ENCODE measurements at places on chromosomes 2 and 18.

GRCh38 chr2:220509966-220510365 lies 882.5 kb downstream of the SLC4A3 start:
- peak; percentile 85 for DNase-seq

DNA sequence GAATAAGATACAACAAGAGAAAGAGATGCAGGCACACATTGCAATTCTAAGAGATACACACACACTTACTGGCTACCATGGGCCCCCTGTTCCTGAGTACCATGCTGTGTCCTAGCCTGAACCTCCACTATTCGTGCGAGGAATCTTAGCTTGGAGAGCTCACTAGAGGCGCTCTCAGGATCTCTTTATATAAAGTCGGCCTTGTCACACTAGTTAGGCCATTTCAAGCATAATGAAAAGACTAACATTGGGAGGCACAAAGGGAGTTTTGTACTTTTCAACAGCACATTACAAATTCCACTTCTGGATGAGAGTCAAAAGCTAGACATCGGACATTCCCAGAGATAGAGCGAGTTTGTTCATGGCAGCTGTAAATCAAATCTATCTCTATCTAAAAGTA lies 365.2 kb downstream of the DSEL start:
- no peak for DNase-seq

GRCh38 chr18:27848336-27848735 lies 328.6 kb downstream of the CDH2 start:
- no peak for DNase-seq

DNA sequence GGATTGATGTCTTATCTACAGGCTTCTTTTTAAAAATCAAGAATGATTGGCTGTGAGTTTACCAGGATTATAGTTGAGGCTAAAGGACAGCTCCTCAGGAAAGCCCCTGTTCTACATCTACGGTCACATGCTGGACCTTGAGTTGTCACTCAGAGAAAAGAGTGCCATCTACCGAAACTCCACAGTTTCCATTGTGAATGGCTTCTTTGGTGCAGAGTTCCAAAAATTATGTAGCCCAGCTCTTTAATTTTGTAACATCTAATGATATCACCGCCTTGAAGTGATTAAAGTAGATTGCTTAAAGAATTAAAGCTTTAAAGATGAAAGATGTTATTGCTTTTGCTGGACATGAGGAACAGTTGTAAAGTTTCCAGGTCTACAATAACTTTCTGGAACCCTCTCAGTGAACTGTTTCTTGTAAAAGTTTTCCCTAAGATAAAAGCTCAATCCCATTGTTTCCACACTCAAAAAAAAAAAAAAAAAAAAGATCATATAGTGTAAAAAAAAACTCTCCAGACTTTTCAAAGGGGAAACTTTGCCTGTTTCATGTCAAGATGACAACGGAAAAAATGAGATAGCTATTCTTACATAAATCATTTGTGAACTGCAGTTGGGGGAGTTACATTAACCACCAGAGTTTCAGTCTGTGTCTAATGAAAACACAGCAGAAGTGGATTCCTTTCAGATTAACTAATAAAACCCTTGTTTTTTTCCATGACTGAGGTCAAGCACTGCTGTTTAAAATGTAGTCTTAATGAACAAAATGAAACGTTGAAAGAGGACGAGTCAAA lies 4.3 kb downstream of the COL3A1 start:
- no peak for DNase-seq

- peak; percentile 30 for DNase-seq
These were observed 194.9 kb upstream of the BOD1L2 start for GRCh38 chr18:56952026-56952425.

GRCh38 chr2:12317814-12318426 lies 398.8 kb upstream of the TRIB2 start:
- no peak for DNase-seq

GRCh38 chr18:56470406-56471351 lies 167.7 kb downstream of the TXNL1 start:
- no peak for DNase-seq

DNA sequence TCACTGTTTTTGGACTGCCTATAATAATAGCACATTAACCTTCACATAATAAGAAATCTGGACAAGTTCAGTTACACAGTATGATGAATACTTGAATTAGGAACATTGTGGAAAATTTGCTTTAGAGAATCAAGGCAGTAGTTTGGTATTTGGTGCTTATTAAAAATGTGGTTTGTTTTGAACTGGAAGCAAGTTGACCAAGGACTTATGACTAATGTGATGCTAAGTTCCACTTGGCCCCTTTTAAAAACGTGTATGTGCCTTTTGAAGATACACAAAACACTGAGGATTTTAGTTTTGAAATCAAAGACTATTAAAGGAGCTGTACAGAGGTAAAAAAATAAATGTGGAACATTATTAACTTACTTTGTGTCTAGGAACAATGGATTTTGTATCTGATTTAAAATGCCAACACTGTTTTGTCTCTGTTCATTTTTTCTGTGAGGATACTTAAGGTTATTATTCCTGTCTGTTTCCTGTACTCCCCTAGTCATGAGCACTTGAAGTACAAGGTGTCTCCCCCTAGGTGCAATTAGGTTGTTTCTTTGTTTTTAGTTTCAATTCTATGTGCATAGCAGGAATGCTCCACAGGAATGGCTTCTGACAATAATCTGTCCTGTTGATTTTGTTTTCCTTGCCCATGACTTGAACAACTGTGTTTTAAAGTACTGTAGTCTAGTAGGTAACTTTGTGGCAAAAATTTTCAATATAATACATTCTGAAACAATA lies 49.6 kb upstream of the PTH2R start:
- no peak for DNase-seq

- DNase-seq, result no peak
These were observed 60.5 kb downstream of the RIT2 start for GRCh38 chr18:43054815-43055519.

- DNase-seq, result no peak
These were observed 12.7 kb downstream of the RMC1 start for GRCh38 chr18:23515911-23516546.

- no peak for DNase-seq
These were observed 381.9 kb downstream of the PLCL1 start for GRCh38 chr2:198186257-198186656.

DNA sequence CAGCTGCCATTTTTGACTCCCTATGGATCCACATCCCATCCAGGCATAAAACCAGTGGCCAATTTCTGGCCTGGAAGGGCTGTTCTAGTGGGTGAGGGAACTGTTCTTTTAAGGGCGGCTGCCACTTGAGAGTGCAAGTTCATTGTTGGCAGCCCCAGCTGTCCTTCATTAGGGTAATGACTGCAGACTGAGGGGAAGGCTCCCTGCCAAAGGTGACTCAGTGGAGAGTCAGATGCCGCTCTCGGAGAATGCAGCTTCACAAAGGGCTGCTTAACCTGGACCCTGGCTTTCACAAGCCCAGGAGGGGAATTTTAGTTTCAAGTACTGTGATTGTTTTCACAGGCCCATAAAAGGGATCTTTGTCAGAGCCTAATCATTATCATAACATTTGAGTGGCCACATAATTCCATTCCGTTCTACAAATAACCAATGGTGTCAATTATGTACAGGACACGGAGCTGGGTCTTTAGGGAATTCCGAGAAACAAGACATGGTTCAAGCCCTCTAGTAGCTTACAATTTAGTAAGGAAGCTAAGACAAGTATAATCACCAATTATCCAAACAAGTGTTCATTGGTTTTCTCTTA lies 235.7 kb downstream of the CDCA7 start:
- peak; percentile 11 for DNase-seq

- DNase-seq, result no peak
These were observed 44.4 kb downstream of the EXOC6B start for GRCh38 chr2:72781480-72781879.

GRCh38 chr2:64210816-64211215 lies 66.6 kb upstream of the PELI1 start:
- DNase-seq, result no peak

DNA sequence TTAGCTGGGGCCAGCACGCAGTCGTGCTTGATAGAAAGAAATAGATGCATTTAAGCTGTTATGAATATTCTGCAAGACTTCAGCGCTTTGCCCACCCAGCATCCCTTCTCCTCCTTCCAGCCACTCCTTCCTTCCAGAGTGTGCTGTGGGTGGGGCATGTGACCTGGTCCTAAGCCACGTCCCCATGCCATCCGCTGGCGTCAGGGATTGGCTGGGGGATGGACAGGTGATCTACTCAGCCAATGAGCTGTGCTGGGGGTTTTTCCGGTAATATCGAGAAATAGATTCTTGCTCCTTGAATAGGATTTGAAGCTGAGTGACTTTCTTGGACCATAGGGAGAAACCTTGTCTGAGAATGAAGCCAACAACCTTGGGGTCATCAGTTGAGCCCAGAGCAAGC lies 4.8 kb upstream of the ZAP70 start:
- no peak for DNase-seq

GRCh38 chr2:82342356-82342755 lies 2037.8 kb upstream of the LRRTM1 start:
- DNase-seq, result no peak

DNA sequence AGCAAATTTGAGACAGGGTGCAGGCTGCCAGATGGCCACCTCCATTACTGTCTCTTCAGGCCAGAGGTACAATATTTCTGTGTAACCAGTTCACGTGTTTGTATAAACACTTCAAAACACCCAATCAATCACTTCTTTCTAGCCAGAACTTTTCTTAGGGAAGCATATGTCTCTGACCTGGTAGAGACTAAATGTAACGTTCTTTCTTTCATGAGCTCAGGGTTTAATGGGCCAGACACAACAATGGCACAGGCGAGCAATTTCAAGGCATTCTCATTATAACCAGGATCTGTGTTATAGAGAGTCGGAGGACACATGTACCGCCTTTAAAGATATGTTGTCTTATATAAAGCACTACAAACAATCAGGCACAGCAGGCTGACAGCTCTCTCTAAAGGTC lies 1846.4 kb upstream of the PIK3C3 start:
- DNase-seq, result no peak

DNA sequence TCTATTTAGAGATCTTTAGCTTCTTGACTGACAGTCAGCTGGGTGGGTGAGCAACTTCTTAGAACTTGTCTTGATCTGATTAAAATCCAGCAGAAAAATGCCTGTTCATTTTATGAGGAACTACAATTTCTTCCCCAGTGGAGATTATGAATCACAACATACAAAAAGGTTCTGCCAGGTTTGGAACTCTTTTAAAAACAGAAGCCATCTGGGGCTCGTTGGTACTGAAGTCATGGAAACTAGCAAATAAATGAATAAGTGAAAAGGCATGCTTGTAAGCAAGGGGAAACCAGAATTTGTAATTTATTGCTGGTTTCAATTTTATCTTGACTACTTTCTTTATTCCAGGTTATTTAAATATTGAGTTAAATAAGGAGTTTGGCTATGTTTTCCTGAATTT lies 767.4 kb downstream of the MBD2 start:
- DNase-seq, result no peak

DNA sequence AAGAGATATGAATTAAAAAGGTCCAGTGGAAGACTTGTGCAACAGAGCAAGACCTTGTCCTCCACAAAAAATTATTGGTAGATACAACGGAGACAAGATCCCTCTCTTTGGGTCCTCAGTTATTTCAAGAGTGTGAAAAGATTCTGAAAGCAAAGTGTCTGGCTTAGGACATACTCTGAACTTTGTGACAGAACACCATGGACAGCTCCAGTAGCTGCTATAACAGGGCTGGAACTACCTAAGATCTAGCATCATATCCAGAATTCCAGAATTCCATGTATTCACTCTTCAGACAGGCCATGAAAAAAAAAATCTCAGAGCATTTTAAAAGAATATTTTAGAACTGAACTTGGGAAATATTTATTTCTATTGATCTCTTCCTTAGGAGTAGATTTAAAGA lies 74.8 kb upstream of the ZBTB14 start:
- DNase-seq, result no peak

DNA sequence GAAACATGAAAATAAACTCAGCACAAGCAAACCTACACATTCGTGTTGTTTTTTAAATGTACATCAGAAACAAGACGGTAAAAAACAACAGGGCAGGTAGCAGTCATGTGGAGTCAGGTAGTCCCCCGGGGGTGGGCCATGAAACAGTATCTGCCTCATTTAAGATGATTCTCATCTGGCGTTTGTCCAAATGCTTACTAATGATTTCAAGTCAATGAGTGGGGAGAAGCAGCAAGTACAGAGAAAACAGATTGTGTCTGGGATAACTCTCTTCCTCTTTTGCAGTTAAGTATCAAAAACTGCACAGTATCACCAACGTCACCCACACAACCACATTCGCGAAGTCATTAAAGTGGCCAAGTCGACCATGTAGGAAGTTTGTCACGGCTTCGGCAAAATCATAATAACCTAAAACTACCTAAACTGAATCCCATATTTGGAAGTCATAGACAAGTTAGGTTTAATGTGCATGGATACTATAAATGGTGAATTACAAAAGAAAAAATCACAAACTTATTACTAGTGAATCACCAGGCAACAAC lies 1.3 kb downstream of the LAPTM4A start:
- peak; percentile 53 for DNase-seq

GRCh38 chr18:3114026-3114425 lies 101.1 kb upstream of the LPIN2 start:
- DNase-seq, result no peak

- no peak for DNase-seq
These were observed 87.1 kb downstream of the DGKD start for GRCh38 chr2:233441161-233442027.

GRCh38 chr2:76851000-76851399 lies 671.2 kb downstream of the LRRTM4 start:
- DNase-seq, result no peak

DNA sequence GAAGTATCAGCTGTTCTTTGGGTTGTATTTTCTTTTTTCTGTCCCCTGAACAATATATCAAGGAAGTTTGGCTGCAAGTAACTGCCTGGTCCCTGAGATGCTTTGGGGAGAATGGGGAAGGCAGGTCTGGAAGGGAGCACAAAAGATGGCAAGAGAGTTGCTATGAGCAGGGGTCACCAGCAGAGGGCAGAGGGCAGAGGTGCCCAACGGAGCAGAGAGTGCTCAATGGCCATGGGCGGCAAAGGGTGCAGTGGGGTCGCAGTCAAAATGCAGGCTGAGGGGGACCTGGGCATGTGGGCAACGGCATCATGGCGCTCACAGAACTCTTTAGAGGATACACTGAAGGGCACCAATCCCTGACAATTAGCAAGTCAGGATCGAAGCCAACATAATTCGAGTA lies 107.7 kb upstream of the ATP8B1 start:
- DNase-seq, result no peak

DNA sequence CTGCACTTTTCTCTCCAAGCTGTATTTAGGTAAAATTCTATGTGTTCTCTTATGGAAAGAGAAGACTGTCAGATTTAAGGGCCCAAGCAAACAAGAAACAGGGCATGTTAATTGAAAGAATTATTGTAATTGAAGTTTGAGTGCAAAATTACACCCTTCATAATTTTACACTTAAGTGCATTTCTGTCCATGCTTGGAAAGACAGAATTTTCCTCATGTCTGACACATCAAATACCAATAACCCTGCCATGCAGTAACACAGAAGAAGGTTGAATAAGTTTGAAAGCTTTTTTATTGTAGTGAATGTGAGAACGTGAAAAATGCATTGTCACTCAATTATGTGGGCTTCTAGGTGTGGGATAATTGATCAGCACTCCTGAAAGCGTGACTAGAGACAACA lies 52.9 kb upstream of the PARD3B start:
- no peak for DNase-seq

- DNase-seq, result no peak
These were observed 27.3 kb downstream of the SESTD1 start for GRCh38 chr2:179237209-179237946.

- DNase-seq, result no peak
These were observed 563 bp upstream of the POLE4 start for GRCh38 chr2:74957886-74958273.

GRCh38 chr2:190877436-190877835 lies 3.2 kb upstream of the GLS start:
- no peak for DNase-seq

- no peak for DNase-seq
These were observed 491.2 kb upstream of the DDX18 start for GRCh38 chr2:117323331-117323730.

- DNase-seq, result no peak
These were observed 264.7 kb downstream of the PAX3 start for GRCh38 chr2:222034058-222034457.

Data from NCI-H524 treated with DMSO at 0.1 percent for 48 hours (cell line).